ENCODE measurements at places on chromosomes 5 and 9. TPM values are rescaled to one million over a fixed set of nuclear protein-coding genes. Genes with fewer than 3 reads are reported as not detected.

Gene SLC36A3
- polyA plus RNA-seq: not detected

Gene C5orf58
- polyA plus RNA-seq: not detected

Gene TAF11L10
- not detected for polyA plus RNA-seq

Gene C9
- 1.5 TPM for polyA plus RNA-seq

Gene EGFL7
- polyA plus RNA-seq: 137 TPM

Gene ITK
- 0.11 TPM for polyA plus RNA-seq

Gene KIF20A
- 0.22 TPM for polyA plus RNA-seq

Gene LRRC26
- not detected for polyA plus RNA-seq

Gene RABGAP1
- polyA plus RNA-seq: 13.7 TPM

Gene KIF4B
- polyA plus RNA-seq: not detected

Gene ROR2
- 1.5 TPM for polyA plus RNA-seq

Gene FOXD4L4
- polyA plus RNA-seq: not detected

Gene GKAP1
- polyA plus RNA-seq: 8.6 TPM

Gene ZNF608
- 5.9 TPM for polyA plus RNA-seq

Gene HMGCS1
- 30.9 TPM for polyA plus RNA-seq

Gene FLT4
- polyA plus RNA-seq: 6.9 TPM

Gene CDO1
- 1.7 TPM for polyA plus RNA-seq

Gene FREM1
- 17.0 TPM for polyA plus RNA-seq

Gene IFNA13
- polyA plus RNA-seq: not detected

Gene SPINK13
- 0.43 TPM for polyA plus RNA-seq

Gene HAPLN1
- 0.06 TPM for polyA plus RNA-seq

Measured in kidney (tissue), 22 donors.